ENCODE measurements at places on chromosomes 2 and 18. TPM values are rescaled to one million over a fixed set of nuclear protein-coding genes. Genes with fewer than 3 reads are reported as not detected.

DNA sequence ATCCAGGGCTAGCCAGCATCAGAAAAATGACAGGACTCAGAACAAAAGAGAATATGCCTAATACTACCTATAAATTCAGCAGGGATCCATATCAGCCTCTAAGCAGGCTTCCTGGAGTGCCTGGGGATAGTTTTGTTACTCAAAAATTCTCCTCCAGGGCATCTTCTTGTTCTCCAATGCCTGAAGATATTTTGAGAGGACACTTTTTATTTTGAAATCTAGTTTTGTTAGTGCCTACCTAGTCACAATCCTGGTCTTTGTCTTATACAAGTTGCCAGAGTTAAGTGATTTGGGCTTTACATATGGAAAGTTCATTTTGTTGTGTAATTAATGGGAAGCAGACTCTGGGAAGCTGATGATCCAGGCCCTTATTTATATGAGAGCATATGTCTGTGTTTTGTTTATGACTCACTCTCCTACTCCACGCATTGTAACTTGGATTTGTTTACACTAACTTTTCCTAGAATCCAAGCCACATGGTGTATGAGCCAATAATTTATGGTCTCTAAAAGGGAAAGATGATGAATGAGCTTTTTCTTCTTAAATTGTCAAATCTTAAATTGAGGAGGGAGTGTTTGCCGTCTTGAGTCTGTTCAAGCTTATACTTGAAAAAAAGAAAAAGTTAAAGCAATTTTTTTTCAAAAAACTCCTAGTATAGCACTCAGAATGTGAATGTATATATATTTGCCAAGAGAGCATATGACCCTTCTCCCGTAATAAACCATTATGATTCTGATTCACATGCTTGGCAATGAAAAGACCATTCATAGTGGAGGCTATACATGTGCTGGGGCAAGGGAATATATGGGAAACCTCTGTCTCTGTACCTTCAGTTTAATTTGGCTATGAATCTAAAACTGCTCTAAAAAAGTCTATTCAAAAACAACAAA is 370.3 kb downstream of the SETBP1 start:
- no peak for DNase-seq

GRCh38 chr2:67057123-67057522 is 340.0 kb upstream of the ETAA1 start:
- no peak for DNase-seq

- DNase-seq: no peak
Observed at GRCh38 chr2:105784589-105784988, 39.9 kb downstream of the NCK2 start.

- no peak for DNase-seq
Observed at GRCh38 chr18:73908323-73908722, 239.3 kb downstream of the FBXO15 start.

- DNase-seq: no peak
Observed at GRCh38 chr2:227480528-227480927, 8.6 kb downstream of the AGFG1 start.

DNA sequence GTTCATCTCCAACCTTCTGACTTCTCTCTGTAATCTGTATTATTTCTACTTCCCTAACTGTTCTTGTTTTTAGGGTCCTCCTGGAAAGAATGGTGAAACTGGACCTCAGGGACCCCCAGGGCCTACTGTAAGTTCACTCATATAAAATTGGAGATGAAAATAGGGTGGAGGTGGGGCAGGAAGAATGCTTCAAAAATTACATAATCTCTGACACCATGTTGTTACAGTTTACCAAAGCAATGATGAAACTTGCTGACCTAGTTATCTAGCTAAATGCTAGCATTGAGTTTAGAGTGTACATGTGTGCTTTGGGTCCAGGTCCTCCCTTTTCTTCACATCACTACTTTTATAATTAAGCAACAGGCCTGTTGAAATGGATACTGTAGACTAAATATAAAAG is 23.1 kb downstream of the COL3A1 start:
- DNase-seq: no peak

Gene ACKR3
- 17.0 TPM for total RNA-seq

- no peak for DNase-seq
Observed at GRCh38 chr2:444937-445884, 157.3 kb upstream of the ALKAL2 start.

DNA sequence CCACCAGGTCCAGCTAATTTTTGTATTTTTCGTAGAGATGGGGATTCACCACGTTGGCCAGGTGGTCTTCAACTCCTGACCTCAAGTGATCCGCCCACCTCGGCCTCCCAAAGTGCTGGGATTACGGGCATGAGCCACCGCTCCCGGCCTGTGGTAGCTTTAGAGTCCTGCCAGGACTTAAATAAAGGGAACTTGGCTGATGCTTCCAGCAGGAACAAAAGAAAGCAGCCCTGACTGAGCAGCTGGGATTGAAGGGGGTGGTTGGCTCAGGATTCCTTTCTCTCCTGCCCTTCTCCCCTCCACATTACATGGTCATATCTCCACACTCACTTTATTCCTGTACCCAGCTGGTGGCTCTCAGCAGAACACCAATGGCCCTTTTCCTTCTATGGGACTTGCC is 20.0 kb downstream of the EFHD1 start:
- DNase-seq: no peak

Measured in sigmoid colon (tissue), 7 donors.